Fibroblast of villous mesenchyme (primary cell): ENCODE measurements at places on chromosomes 6 and 20. TPM values are rescaled to one million over a fixed set of nuclear protein-coding genes. Genes with fewer than 3 reads are reported as not detected.

FOXF2 gene
- total RNA-seq = 0.97 TPM in 1 of 2 replicates, not detected in the other

MYBL2 gene
- total RNA-seq = 11.7 and 13.2 TPM in 2 replicates

TP53TG5 gene
- not detected in 2 replicates for total RNA-seq

IL17F gene
- under 0.01 TPM in 1 of 2 replicates, not detected in the other for total RNA-seq

ADNP gene
- total RNA-seq = 26.7 and 26.8 TPM in 2 replicates

MAP3K4 gene
- 26.7 and 31.5 TPM in 2 replicates for total RNA-seq

RNF5 gene
- 22.5 and 37.6 TPM in 2 replicates for total RNA-seq

SCGN gene
- not detected in 2 replicates for total RNA-seq

CNPY3 gene
- total RNA-seq = 26.7 and 36.7 TPM in 2 replicates

MUC21 gene
- not detected in 2 replicates for total RNA-seq

ADGB gene
- total RNA-seq = not detected in 2 replicates

TRAPPC3L gene
- under 0.01 TPM in 1 of 2 replicates, not detected in the other for total RNA-seq
